GM13977 (cell line): ENCODE measurements at places on chromosomes 1 and 21.
A peak's percentile ranks its signal among the peaks of the same experiment; 100 is the strongest.

DNA sequence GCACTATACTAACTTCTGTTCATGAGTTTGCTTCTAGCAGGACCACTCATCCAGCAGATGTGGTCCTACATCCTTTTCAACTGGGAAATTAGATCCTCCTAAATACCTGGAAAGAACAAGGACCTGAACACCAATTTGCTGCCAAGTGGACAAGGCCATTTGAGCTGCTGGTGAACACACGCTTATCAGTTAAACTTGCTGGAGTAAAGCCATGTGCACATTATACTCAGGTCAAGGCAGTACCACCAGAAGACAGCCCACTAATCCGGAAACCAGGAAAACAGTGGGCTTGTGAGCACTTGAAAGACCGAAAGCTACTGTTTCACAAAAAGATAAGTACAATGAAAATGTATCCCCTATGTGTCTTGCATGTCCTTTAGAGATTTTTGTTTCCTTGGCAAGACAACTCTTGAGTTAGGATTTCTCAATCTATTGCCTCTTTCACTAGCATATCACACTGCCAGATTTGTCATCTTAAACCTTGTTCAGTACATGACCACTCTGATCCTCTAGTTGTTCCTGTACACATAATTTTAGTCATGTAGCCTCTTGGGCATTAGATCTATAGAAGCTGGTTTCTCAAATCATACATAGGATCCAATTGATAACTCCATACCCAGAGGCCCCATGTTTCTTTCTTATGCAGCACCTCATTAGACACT lies 4.5 kb upstream of the REN start:
- DNase-seq, result no peak

GRCh38 chr1:32178380-32179192 lies 889 bp upstream of the TXLNA start:
- DNase-seq, result no peak

DNA sequence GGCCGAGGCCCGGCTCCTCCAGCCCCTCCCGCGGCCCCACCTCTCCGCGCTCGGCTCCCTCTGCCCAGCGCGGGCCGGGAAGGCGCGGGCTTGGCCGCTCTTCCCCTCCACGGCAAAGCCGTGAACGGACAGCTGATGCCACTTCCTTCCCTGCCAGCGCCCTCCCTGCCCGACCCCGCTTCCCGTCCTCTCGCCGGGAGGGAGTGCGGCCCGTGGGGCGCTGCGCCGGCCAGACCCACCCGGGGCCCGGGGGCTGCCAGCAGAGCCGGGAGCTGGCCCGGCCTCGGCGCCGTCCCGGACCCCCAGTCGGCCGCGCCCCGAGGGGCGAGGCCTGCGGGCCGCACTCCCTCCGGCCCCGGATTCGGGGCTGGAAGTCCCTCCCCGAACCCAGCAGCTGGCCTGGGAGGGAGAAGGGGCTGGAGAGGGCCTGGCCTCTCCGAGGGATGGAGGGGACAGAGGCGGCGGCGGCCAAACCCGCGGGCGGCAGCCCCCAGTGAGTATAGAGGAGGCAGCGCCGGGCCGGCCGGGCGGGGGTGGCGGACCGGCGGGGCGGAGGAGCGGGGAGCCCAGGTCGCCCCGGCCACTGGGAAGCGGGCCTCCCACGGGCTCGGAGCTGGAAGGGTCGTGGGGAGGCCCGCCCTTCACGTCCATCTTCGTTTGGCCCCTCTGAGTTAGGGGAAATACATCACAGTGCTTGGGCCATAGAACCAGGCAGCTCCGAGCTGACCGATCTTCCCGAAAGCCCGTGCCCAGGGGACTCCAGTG lies at the start of gene KIAA1614:
KIAA1614 (plus strand) TSS at position 97 of the 765 bp plus-strand sequence; CDS start at position 444, 347 bp downstream.
- peak; percentile 53 for DNase-seq

DNA sequence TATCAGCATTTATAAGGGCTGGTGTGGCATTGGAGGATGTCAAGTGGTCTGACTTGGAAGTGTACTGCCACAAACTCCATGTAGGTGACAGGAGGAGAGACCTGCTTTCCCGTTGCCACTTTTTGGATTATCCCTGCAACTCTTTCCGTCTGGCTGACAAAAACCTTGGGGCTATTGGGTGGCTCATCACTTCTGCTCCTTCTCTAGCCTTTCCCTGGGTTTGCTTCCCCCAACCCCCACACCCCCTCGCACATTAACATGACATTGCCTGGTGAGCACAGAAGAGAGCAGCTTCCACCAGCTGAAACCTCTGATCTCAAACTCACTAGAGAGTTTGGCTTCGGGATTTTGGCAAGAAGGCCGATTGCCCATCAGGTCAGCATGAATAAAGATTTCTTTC lies 39.2 kb downstream of the PROX1 start:
- no peak for DNase-seq

DNA sequence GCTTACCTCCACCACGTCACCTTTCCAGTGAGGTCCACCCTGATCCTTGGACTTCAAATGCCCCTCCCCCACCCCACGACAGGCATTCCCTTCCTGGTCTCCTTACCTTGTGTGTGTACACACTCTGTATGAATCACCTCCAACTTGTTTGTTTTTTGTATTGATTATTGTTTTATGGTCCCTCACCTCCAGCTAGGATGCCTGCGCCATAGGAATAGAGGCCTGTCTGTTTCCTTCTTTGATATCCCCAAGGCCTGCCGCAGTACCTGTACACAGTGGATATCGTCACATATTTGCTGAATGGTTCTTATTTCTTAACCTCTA lies 219.6 kb upstream of the POU3F1 start:
- no peak for DNase-seq

GRCh38 chr1:246483569-246483933 lies 23.5 kb downstream of the SMYD3 start:
- DNase-seq, result no peak

GRCh38 chr1:89081005-89081404 lies 16.0 kb upstream of the GBP1 start:
- DNase-seq, result no peak

DNA sequence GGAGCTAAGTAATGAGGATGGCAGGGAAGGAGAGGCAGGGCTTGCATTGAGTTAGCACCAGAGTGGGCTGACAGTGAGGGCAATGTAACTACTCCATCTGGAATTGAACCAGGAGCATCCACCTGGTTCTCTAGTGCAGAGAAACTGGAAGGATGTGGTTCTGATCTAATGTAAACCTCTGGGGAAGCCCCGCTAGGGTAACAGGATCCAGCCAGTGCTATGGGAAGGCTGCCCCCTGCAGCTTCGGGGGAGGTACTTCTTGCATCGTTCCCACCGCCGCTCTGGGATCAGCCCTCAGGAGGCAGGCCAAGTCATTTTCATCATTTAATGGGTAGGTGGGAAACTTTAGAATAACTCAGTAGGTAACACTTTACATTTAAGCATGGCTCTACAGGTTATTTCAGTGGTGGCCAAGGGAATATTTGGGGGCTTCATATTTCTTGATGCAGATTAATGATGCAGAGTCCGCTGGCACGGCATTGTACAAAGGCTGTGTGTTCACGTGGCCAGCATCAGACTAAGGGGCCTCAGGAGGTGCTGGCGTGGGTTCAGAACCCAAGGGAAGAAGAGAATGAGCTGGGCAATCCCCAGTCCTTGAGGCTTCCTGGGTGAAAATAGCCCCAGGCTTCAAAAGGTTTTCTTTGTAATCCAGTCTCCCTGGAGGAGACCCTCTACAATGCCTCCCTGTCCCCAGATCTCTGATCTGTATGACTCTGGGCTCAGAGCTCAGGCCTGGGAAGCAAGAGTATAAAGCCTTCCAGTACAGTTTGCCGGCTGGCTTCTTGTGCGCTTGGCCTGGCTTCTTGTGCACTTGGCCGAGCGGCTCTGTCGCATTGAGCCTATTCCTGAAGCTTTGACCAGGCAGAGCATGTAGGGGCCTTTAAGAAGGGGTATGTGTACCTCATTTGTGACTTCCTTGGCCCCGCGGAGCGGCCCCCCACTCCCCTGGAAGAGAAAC lies 26.4 kb upstream of the KAZN start:
- DNase-seq, result peak; percentile 47

GRCh38 chr1:155196103-155196892 lies 11.4 kb downstream of the THBS3 start:
- no peak for DNase-seq

DNA sequence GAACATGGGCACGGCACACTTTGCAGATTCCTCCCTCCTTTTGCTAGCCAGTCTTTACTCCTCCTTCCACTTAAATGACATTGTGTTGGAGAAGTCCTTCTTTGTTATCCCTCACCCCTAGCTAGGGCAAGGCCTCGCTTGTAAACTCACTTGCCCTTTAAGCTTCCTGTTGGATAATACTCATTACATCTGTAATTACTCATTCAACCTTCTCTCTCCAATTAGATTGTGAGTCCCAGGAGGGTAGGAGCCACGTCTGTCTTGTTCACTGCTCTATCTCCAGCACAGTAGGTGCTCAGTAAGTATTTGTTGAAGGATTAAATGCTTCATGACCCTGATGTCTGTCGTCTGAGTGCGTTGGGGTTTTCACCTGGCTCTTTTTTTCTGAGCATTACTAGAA lies 98.7 kb upstream of the USP24 start:
- no peak for DNase-seq

- peak; percentile 87 for DNase-seq
Observed at GRCh38 chr1:25022361-25023189, 92.5 kb upstream of the RUNX3 start.

DNA sequence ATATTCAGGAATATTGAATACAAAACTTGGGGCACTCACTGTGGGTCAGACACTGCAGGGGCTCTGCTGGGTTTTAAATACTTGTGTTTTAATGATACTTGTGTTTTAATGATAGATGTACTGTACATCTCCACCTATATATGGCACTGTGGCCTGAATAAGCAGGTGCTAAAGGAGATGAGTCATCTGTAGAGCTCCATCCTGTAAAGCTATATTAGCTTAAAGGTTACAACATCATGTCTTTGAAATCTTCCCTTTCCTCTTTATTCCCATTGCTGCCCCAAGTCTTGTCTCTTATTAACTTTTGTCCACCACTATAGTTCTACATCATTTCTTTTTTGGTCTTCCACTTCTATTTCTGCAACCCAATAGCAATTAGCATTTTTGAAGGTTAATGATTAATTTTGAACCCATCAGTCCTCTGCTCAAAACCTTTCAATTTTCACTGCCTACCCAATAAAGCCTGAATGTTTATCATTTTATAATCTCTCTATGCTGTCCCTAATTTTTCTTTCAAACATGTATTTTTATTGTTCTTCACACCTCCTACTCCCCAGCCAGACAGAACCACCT lies 113.3 kb upstream of the PTGFR start:
- no peak for DNase-seq

- no peak for DNase-seq
Observed at GRCh38 chr1:91701472-91701869, 184.5 kb downstream of the TGFBR3 start.

DNA sequence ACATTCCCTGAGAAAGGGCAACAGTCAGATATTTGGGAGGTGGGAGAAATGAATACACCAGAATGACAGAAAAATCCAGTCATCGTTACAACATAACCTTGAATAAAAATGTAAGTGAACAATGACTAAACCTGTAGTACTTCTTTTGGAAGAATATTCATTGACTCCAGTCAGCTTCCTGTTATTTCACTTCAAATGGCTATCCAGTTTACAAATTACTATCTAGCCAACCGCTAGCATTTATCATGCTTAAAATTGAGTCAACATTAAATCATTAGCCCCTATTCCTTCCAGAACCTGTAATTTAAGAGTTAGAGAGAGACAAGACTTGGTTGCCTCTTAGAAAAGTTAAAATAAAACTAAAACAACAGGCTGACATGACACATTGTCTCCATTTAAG lies 33.6 kb downstream of the WLS start:
- no peak for DNase-seq

DNA sequence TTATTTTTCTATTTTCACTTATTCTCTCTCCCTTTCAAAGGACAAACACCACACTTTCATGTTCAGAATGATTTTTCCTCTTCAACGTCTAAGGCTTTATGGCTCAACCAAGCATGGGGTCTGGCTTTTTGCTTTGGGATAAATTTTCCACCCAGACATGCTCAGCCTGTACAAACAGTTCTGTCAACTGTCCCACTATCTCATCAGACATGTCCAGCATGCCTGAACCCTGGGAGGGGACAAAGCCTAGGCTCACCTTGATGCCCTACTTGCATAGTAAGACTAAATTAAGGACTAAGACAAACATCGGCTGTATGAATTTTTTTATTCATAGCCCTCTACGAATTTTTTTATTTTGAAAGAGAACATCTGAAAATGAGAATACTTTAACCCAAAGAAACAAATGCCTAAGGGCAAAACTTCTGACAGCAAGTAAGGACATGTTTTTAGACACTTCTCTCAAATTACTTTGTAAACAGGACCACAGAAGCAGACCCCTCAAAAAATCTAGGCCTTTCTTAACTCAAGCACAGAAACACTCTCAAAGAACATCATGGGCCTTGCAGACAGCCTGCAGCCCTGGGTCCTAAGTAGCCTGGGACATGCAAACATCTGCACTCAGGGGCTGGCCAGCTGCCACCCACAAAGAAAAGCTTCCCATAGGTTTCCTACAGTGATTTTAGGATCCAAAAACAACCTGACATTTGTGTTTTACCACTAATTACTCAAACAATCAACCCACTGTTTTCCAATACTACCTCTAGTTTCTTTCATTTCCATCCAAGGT lies 72.3 kb upstream of the PALMD start:
- no peak for DNase-seq

DNA sequence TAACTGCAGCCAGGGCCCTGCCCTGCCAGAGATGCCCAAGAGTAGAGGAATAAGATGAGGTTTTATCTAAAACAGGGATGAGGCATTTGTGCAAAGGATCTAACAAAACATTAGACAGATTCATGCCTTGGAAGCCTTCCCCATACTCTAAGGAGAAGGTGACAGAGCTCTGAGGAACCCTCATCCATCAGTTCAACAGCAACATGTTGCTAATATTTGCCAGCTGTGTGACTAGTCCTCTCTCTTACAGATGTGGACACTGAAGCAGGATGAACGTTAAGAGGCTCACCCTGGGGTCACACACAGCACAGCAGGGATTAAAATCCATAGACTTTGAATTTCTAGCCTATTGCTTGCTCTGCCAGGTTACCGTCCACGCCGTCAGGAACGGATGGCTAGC lies 99.0 kb downstream of the ZBTB18 start:
- no peak for DNase-seq

GRCh38 chr1:941015-941587 lies 17.4 kb downstream of the SAMD11 start:
- DNase-seq, result no peak

- no peak for DNase-seq
Observed at GRCh38 chr1:59698386-59698785, 116.4 kb upstream of the HOOK1 start.

- no peak for DNase-seq
Observed at GRCh38 chr1:79974659-79975058, 968.1 kb upstream of the ADGRL4 start.

DNA sequence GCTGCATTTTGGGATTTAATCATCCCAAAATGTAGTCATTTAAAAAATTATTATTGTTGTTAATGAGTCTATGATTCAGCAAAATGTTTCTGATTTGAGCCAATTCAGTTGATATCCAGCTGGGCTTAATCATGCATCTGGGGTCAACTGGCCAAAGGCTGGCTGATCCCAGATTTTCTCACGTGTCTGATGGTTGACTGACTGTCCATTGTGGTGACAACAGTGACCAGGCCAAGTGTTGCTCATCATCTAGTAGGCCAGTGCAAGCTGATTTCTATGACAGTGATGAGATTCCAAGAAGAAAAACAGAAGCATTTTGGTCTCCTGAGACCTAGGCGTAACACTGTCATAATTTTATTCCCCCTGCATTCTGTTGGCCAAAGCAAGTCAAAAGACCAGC lies 80.1 kb upstream of the ZC3H11B start:
- DNase-seq, result no peak
